ENCODE measurements at places on chromosomes 13 and 19.

DNA sequence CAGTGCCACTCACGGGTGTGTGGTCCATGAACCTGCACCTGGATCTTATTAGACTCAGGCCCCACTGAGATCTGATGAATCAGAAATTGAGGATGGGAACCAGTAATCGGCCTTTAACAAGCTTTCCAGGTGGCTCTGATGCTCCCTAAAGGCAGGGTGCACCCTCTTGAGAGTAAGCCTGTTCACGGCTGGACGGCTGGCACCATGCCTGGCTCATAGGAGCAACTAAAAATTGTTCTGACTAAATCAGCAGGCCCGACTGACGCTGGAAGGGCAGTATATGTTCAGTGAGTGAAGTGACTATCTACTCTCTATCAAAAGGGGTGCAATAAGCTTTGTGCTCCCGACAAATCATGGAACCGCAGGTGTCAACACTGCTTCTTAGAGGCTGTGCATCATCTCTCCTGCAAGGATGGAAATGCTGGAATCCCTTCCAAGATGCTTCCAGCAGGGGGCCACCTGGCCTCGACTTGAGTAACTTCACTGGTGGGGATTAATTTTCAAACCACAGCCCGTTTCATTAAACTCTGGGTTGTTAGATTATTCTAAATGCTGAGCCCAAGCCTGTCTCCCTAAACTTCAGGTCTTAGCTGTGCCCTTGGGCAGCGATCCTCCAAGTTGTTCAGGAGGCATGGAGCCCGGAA is 28.4 kb downstream of the TMTC4 start:
- no peak for DNase-seq

- no peak for DNase-seq
Measured at GRCh38 chr19:30924670-30925069, 424.6 kb downstream of the TSHZ3 start.

- no peak for DNase-seq
Measured at GRCh38 chr19:11848200-11848593, 329 bp upstream of the ZNF439 start.

DNA sequence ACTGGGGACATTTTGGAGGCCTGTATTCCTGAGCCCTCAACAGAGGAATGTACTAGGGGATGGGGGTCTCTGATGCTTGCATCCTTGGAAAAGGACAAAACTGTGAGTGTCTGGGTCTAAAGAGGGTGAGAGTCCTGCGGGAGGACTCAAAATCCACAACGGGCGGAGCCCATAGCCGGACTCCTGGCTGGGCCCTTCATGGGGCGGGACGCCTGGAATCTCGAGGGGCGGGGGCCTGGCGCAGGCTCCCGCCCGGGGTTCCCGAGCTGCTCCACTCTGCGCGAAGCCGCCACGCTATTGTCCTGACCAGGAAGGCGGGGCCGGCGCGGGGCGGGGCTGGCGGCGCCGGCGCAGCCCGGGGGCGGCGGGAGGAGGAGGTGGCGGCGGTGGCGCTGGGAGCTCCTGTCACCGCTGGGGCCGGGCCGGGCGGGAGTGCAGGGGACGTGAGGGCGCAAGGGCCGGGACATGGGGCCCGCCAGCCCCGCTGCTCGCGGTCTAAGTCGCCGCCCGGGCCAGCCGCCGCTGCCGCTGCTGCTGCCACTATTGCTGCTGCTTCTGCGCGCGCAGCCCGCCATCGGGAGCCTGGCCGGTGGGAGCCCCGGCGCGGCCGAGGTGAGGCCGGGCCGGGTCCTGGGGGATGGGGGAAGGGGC is at the start of gene APLP1:
APLP1 (plus strand) TSS at position 403 of the 651 bp plus-strand sequence; CDS start at position 466, 63 bp downstream.
- DNase-seq: peak; percentile 56

DNA sequence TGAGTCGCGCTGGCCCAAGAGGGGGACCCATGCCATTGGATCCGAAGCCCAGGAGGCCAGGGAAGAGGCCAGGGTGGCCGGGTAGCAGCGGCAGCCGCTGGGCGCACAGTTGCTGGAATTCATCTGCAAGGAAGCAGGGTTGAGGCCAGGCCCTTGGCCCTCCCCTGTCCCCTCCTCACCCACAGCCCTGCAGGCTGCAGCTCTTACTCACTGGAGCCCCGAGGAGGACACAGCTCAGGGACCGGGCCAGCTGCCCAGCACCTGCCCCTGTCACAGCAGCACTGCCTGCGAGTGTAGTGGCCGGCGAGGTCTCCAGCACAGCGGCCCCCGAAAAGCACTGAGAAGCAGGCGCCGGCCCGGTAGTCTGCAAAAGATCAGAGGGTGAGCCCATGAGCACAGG is 11.2 kb downstream of the FBN3 start:
- no peak for DNase-seq

DNA sequence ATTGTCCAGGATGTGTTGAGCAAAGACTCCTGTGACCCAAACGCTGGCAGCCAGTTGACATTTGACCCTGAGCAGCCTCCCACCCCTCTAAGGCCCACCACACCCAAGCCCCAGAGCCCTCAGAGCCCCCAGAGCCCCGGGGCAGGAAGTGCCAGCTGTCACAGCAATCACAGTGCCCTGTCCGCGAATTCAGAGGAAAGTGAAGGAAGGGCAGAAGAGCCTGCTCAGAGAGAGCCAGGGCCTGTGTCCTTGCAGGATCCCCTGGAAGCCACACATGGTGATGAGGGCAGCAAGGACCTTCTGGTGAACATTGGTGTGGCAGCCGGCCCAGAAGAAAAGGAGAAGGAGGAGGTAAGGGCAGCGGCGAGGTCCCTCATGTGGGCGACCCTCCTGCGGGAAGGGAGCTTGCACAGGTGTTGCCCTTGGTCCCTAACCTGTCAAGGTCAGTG is 63.7 kb downstream of the SPATA13 start:
- no peak for DNase-seq

DNA sequence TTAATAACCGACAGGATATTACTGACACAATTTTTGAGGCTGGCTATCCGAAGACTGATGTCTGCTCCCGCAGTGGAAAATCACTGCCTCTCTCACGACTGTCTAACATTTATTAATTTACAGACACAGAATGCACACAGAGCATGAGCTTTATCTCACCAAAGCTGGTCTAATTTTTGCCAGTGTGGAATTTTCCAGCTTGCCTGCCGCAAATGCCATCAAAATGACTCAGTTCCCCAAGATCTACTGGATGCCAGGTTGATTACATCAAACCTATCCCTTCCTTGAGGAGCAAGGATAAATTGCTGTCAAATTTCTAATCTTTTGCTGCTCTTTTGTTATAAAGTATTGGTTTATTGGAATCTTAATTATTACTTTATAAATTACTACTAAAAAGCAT is 1775.1 kb upstream of the PCDH20 start:
- DNase-seq: no peak

DNA sequence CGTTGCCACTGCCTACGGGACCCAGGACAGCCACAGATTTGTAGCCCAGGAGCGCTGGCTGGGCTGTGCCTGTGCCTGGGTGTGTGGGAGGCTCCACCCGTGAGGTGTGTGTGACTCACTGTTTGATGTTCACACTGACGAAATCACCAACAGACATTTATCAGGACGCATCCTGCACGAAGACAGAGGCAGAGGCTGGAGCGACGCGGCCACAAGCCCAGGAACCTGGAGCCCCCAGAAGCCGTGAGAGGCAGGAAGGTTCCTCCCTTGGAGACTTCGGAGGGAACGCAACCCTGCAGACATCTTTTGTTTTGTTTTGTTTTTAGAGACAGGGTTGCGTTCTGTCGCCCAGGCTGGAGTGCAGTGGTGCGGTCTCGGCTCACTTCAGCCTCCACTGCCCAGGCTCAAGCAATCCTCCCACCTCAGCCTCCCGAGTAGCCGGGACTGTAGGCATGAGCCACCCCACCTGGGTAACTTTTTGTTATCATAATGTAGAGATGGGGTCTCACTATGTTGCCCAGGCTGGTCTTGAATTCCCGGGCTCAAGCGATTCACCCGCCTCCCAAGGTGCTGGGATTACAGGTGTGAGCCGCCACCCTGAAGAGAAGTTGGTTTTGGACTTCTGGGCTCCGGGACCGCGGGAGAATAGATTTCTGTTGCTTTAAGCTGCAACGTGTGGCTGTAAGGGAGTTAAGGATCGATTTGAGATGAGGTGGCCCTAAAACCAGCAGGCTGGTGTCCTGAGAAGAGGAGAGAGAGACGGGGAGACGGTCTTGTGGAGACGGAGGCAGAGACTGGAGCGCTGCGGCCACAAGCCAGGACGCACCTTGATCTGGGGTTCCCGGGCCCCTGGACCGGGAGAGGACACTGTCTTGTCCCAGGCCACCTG is 24.9 kb upstream of the WDR18 start:
- no peak for DNase-seq

DNA sequence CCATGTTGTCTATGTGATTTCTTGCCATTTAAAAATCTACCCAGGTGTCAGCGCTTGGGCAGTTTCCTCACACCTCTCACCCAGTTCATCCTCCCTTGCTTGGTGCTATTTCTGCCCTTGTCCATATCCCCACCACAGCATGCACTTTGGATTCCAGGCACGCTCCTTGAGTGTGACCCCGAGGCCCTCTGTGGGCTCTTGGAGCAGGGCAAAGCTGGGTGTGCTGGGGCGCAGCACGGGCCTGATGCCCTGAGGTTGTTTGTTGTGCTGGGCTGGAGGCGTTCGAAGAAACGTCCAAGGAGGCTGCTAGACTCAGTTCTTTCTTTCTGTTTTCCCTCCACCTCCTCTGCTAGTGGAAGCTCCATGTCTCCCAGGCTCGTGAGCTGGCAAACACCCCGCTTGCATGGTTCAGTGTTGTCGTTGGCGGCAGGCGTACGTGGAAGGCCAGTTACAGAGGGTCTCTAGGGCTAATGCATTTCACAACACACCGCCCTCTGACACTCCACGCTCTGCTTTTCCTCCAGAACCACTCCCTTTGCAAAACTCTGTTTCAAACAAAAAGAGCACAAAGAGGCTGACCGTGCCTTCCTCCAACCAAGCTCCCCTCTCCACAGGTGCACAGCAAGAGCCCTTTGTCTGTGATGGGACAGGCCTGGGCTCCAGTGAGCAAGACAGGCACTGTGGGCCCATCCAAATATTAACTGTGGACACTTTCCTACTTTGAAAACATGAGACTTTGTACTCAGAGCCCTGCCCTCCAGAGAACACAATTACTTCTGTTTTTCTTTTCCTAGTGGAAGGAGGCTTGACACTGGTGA is 117.7 kb upstream of the GJB6 start:
- no peak for DNase-seq

- peak; percentile 64 for DNase-seq
Measured at GRCh38 chr19:53192771-53193534, at the start of gene ZNF665. TSS of gene ZNF665 (minus strand) at chr19:53193358. CDS start at chr19:53182898, 10,460 bp downstream.

GRCh38 chr13:44972956-44973581 is 16.2 kb downstream of the NUFIP1 start:
- no peak for DNase-seq

DNA sequence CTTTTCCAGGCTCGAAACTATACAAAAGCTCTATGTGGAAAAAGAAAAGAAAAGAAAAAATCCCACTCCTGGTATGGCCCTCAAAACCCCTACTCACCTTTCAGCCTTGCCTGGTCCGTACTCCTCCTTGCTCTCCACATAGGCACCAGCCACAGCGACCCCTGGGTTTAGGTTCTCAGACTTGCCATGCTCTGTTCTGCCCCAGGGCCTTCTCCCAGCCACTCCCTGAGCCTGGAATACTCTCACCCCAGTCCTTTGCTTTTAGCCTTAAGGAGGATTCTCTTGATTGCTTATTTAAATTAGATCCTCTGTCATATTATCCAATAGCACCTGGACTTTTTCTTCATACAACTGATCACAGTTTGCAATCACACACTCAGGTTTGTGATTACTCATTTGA is 522.5 kb downstream of the DIAPH3 start:
- no peak for DNase-seq

GRCh38 chr13:40337651-40338050 is 328.8 kb downstream of the FOXO1 start:
- no peak for DNase-seq

- no peak for DNase-seq
Measured at GRCh38 chr19:1080360-1081161, 13.6 kb downstream of the ARHGAP45 start.

- DNase-seq: peak; percentile 20
Measured at GRCh38 chr13:24995225-24995804, 100.6 kb upstream of the PABPC3 start.

DNA sequence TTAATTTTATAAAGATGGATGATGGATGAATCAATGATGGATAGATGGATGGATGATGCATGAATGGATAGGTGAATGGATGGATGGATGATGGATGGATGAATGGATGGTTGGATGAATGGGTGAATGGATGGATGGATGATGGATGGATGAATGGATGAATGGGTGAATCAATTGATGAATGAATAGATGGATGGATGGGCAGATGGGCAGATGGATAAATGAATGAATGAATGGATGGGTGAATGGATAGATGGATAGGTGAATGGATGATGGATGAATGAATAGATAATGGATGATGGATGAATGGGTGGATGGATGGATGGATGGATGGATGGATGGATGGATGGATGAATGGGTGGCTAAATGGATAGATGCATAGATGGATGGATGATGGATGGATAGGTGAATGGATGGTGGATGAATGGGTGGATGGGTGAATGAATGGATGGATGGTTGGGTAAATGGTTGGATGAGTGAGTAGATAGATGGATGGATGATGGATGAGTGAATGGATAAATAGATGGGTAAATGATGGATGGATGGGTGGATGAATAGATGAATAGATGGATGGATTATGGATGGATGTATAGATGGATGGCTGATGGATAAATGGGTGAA is 12.8 kb downstream of the ZNF579 start:
- no peak for DNase-seq
